ENCODE measurements at places on chromosomes 3 and 15.

DNA sequence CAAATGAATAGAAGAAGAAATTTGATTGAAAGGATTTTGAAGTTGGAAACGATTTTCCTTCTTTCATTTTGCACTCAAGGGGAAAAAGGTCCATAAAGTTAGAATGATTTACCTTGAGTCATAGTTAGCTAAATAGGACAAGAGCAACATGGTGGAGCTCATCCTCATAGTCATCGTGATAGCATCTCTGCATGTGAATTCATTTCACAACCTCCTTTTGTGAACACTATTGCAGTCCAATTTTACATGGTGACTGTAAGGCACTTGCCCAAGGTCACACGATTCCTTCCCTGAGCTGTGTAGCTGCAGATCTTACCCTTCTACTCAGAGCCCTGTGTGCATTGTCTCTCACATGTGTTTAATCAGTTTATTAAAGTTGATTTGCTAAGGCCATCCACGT lies 359.8 kb upstream of the C2CD4B start:
- no peak for DNase-seq

- DNase-seq, result no peak
Observed at GRCh38 chr3:141094790-141095545, 43.8 kb downstream of the SPSB4 start.

DNA sequence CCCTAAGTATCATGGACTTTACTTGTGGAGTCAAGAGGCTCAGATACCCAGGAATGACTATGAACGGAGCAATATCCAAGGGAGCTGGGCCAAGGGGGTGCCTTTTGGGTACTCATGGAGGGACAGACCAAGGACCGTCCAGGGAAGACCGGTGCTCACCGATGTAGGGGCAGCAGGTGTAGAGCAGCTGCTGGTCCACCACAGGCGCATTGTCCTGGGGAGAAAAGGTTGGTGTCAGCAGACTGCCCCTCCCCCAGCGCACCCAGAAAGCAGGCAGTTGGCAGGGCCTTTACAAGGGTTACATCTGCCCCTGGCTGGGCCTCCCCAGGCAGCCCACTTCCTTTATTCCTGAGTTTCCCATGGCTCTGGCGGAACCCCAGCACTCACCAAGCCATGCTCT lies 7.5 kb downstream of the CDAN1 start:
- no peak for DNase-seq

- no peak for DNase-seq
Observed at GRCh38 chr3:71893702-71894479, 108.9 kb upstream of the PROK2 start.

DNA sequence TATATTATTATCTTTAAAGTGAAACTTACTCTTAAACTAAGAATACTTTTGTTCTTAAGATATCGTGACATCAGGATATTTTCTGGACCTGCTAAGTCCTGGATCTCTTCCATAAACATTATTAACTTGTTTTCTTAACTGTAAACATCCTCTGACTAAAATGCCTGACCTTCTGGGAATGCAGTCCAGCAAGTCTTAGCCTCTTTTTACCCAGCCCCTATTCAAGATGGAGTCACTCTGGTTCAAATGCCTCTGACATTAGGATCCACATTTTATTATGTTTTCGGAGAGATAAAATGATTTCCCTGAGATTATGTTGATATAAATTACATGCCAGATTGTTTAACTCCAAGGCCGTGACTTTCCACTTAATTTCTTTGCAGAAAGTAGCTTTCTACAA lies 37.6 kb downstream of the OSTN start:
- DNase-seq, result no peak

- peak; percentile 25 for DNase-seq
Observed at GRCh38 chr15:77069521-77070121, 1.3 kb downstream of the TSPAN3 start.

DNA sequence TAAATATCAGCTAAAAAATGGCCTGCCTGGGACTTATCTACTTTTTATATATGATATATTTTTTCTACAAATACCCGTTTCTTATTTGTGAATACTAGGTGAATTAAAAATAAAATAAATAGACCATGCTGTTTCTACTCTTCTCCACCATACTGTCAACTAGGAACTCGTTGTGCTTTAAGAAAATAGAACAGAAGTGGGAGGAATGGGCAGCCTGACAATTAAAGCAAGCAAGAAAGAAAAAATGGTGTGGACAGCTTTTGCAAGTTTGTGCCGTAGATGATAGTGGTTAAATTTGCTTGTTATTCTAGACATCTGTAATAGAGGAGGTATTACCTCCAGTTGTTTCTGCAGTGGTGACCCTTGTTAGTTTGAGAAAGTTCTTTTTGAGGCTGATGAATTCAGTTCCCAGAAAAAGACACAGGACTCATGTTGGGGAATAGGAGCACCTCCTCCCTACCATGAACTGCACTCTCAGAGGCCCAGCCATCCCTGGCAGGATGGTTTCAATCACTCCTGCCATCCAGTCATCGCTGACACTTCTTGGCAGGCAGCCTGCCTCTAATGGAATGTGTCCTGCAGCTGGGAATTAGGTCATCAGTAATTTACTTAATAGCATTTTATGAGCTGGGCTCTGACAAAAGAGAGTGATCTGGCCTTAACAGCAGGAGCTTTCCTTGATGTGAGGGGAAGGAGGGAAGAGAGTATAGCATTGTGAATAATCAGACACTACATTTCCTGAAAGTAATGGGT lies 105.0 kb upstream of the GAP43 start:
- no peak for DNase-seq

GRCh38 chr15:90295270-90295648 lies 29.8 kb downstream of the NGRN start:
- no peak for DNase-seq

- no peak for DNase-seq
Observed at GRCh38 chr15:32057876-32058425, 27.6 kb downstream of the CHRNA7 start.

DNA sequence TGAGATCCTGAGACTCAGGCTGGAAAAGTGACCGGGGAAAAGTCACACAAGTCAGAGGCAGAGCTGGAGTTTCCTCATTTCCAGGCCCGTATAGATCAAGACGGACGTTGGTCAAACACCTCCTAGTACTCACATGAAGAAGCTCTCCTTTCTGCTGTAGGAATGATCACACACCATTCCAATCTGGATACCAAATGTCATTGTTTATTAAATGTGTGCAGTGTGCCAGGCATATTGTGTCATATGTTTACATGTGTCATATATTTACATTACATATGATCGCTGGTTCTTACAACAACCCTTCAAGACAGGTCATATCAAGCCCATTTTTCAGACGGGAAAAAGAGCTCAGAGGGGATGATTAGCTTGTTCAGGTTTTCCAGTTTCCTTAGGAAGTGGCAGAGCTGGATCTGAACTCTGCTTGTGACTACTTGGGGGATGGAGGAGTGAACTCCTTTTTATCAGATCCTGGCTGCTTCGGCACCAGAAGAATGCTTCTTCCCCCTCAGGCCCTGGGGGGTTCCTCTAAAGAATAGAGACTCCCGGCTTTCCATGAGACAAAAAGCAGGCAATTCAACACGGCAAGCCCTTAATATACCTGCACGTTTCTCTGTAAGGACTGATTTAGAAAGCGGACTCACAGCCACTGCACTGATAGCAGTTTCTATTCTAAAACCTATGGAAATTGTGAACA lies 41.9 kb downstream of the FAM43A start:
- DNase-seq, result no peak

- DNase-seq, result no peak
Observed at GRCh38 chr15:100690032-100690794, 87.8 kb downstream of the ASB7 start.

DNA sequence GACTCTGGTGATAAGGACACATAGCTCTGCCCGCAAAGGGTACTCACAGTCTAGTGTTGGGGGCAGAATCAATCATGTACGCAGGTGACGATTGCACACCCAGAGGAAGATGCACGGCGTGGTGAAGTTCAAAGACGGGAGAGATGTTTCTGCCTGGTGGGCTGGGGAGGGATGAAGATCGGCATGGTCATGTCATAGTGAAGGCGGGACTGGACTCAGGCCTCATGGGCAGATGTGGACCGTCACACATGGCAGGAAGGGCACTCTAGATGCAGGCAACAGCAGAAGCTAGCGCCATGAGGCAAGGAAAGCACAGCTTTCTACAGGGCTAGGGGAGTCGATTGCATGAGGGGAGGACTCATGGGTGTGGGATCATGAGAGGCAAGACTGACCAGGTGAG lies 240.6 kb downstream of the OPA1 start:
- DNase-seq, result no peak

GRCh38 chr3:45272032-45272810 lies 46.1 kb upstream of the TMEM158 start:
- DNase-seq, result no peak

GRCh38 chr3:69244039-69244438 lies 121.6 kb upstream of the LMOD3 start:
- no peak for DNase-seq

- no peak for DNase-seq
Observed at GRCh38 chr3:172182797-172183196, 143.4 kb downstream of the FNDC3B start.

DNA sequence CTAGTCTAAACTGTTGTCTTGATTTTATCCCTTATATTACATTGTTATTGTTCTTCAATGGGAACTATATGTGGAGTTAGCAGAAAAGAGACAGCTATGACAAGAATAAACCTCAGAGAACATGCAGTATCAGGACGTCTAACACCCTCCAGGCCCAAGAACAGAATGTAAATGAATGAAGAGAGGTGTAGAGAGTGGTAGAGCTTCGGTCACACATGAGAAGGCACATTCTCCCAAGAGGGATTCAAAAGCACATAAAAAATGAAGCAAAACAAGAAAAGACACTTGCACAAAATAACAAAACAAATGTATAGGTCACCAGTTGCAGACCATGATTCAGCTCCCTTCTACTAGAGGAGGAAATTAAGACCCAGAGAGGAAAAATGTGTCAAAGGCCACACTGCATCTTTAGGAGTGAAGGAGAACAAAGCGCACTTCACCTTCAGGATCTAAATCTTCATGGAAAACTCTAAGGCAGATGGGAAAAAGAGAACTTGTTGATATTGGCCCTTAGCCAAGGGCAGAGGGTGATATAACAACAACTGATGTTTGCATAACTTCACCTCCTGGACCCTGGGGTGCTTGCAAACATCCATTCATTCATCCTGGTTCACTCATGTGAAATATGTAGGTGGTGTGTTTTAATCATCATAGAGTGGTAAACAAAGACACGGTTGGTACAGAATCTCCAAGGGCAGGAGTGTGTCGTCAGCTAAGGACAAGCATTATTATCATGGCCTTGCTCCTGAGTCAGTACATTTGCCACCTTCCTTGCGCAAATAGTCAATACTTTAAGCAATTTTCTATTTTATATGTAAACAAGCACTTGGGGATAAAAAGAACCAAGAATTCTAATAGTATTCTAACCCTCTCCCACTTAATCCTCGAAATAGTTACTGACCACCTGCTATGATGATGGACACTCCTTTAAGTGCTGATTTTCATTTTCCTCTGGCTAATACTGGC lies 8.8 kb downstream of the NEK10 start:
- DNase-seq, result no peak

- no peak for DNase-seq
Observed at GRCh38 chr15:99954361-99955180, 221.3 kb upstream of the LYSMD4 start.

DNA sequence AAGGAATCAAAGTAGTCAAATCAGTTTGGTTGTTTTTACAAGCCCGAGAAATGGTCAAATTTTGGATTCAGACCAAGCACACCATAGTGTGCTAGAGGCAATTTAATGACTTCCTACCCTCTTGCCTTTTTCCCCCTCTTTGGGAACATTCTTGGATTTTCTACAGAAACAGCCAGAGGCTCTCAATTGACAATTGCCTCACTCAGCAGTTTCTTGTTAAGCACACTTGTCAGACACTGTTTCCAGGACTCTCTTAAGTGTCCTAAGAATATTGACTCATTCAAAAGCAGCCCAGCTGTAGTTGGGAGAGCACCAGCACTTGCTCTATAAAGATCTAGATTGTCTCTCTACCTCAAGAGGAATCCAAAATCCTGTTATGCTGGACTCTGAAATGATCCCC lies 1.5 kb upstream of the SLC35G2 start:
- DNase-seq, result peak; percentile 30

DNA sequence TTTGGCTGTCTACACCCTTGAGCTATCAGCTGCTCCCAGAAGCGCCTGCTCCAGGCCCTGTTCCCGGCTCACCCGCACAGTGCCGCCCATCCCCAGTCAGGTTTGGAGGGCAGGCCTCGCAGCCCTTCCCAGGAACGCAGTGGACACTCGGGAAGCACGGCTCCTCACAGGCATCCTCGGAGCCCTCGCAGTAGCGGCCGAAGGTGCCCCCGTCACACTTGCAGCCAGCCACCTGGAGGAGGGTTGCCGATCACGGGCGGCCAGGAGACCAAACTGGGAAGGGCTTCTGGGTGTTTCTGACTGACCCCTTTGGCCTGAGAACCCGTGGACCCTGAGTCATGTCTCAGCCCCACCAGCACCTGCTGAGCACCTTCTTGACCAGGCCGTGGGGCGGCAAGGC lies 33.4 kb downstream of the MUC20 start:
- DNase-seq, result no peak

DNA sequence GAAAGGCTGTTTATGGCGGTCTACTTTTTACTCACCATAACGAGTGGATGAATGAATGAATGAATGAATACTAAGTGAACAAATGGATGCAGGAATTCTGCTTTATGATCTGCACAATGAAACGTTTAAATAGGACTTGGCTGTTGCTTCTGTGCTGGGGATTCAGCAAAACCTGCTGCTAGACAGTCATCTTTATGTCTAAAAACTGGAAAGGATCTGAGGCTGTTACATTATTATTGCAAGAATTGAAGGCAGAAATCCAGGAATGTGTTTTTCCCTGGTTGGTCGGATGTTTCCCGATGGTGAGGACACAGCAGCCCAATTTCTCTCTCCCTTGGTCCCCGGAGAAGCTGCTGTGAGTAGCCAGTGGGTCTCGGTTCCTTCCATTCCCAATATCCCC lies 94.2 kb downstream of the GABRG3 start:
- no peak for DNase-seq

Data from cerebellar cortex (tissue), 1 donor.